ENCODE measurements at places on chromosomes 5 and 9.

GRCh38 chr5:112637343-112637742 is 100.3 kb upstream of the APC start:
- no peak for DNase-seq

GRCh38 chr5:15383469-15383868 is 116.5 kb upstream of the FBXL7 start:
- no peak for DNase-seq

DNA sequence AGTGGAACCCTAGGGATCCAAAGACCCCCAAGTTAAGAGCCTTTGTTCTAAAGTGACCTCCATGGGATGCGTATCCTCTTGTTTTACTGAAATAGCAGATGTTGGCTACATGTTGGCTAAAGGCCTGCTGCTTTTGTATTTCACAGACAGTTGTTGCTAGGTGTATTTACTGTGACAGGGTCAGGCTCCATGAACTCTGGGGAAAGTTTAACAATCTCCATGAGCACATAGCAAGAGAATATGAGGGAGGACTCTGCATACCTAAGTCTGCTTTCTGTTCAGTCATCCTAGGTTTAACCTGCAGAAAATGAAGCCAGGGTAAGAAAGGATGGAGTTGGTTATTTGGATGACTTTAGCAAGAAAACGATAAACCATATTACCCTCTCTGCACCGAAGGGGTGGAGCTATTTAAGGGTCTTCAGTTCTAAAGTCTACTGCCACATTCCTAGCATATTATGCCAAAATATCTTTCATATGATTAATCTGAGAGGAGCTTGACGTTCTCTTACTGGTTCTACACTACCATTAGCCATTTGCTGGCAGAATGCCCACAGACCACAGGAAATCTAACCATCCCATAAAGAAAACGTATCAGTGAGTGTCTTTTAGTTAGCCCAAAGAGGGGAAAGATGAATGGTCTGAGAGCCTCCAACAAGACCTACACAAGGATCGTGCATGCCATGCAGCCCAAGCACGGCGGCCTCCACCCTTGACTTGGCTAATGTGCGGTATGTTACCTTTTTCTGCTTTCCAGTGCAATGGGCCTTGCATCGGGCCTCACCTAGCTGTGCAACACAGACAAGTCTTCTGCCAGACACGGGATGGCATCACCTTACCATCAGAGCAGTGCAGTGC is 127.8 kb downstream of the SAXO1 start:
- DNase-seq, result no peak

- no peak for DNase-seq
These were observed 194.6 kb downstream of the MEF2C start for GRCh38 chr5:88688156-88688983.

DNA sequence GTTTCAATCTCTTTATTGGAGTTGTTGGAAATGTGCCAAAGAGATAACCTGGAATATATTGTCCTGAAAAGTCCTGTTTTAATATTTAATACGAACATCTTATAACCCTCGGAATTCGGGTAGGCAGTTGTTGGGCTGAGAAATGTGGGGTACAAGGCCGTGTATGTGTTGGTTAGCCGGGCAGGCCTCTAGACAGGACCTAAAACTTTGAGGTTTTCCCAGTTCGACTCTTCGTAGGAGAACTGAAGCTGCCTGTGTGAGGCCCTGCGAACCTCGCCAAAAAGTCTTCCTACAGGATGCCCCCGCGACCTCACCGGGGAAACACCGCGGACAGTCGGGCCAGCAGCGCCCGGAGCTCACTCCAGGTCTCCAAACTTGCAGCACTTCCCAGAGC is 583 bp upstream of the TJP2 start:
- DNase-seq, result no peak

DNA sequence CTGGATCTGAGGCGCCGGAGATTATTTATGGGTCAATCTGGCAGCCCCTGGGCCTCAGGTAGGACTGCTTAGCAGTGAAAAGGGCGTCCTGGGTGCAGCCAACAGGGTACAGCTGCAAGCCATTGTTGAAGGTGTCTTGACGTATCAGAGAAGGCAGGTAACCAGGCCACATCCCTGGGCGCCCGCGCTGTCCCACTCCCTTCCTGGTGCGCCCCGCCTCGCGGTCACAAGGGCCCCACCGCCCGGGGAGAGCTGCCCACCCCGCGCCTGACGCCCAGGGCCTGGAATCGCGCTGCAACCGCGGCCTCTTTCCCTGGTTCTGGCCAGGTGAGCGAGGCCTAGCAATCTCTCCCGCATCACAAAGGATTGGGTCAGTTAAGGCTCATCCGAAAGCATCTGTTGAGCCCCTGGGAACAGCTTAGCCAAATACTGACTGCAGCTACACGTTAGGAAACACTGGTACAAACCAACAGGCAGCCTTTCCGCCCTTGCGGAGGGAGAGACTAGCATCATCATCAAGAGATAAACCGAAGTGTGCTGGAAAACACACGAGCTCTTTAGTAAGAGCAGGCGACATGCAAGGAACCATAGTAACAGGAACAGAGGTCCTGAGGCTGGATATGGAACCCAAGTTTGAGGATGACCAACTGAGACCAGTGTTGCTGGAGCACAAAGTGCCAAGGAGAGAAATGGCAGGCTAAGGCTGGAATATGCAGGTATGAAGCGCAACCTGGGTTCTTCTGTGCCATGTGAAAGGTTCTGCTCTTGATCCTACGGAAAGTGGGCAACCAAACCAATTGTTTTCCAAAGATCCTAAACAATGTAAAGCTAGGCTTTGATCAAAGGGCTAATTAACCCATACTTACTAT is 3.6 kb downstream of the RPS23 start:
- no peak for DNase-seq

Measured in 8988T (cell line).